ENCODE measurements at places on chromosomes 3 and 15.

- no peak for DNase-seq
Observed at GRCh38 chr3:117990627-117991026, 1044.0 kb downstream of the IGSF11 start.

DNA sequence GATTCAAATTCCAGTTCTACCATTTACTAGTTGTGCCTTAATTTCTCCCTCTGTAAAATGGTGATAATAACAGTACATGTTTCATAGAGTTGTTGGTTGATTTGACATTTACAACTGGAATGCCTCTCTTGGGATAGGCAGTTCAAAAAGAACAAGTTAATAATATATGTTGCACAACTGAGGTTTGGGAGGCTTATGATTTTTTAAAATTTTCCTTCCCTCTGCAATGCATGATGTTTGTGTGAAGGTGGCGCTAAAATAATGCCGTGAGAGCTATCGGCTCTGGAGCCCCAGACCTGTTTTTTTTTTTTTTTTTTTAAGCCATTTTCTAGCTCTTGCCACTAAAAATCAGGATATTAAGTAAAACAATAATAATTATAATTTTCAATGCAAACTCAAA, 18.6 kb downstream of the DNAJB11 start:
- no peak for DNase-seq

DNA sequence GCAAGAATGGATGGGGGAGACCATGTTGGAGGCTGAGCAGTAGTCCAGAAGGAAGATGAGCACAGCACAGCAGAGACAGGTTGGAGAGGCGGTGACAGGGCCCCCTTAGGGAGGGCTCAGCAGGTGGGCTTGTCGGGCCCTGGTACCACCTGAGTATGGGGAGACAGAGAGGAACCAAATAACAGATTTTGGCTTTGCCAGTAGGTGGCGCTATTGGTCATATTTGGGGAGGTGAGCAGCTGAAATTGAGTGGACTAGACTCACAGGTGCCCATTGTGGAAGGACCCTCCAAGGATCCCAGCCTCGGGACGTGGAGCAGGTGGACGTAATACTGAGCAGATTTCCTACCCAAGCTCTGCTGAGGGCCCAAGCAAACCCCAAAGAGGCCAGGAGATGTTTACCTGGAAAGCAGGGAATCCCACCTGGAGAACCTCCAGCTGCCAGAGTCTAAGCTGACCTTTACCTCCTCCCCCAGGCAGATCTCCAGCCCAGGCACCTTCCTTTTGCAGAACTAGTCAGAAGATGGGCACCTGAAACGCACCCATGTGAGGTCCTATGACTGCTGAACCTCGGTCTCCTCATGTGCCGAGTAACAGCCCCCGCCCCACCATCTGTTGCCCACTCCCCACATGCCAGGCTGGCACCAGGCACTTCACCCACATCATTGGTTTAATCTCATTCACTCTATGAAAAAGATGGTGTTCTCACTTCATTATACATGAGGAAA, 24.6 kb upstream of the CORO2B start:
- DNase-seq, result peak; percentile 64

- DNase-seq, result no peak
Observed at GRCh38 chr3:178075344-178075743, 460.9 kb upstream of the KCNMB2 start.

DNA sequence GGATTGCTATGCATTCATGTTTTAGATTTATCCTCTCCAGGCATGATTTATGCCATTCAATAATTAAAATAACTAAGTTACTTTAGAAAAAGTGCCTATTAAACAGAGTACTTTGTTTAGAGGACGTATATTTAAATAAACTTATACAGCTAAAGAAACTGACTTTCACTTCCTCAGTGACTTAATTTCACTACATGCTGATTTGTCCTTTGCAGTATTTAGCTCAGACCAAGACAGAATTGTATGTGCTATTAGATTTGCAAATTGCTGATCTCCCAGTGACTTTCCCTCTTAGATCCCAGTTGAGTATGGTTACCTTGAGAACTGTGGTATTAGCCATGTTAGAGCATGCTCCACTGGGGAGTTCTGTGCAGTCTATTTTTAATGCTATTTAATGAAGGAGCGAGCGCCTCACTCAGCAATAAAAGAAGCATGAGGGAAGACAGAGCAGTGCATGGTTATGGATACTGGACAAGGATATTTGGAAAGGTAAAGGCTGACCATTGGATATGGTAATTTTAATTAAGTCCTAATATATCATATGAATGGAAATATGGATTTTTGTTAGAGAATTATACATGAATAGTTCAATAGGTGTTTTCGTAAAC, 2.7 kb downstream of the ARPP21 start:
- no peak for DNase-seq

All from SW480 (cell line).